ENCODE measurements at places on chromosomes 3 and 15.

DNA sequence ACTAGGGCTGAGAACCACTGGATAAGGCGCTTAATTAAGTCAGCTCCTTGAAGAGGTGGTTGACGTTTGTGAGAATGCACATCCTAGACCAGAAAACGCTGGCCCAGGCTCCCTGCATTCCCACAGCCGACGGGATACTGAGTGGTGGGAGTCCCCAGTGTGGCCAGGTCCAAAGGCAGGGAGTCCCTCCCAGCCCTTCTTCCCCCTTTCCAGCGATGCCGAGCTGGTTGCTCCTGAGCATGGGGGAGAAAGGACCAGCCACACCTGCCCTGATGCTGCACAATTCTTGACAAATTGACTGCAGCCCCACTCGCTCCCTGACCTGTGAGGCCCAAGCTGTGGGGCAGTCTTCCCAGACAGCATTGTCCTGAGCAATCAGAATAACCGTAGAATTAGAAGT, 79.5 kb upstream of the PXYLP1 start:
- DNase-seq: no peak

DNA sequence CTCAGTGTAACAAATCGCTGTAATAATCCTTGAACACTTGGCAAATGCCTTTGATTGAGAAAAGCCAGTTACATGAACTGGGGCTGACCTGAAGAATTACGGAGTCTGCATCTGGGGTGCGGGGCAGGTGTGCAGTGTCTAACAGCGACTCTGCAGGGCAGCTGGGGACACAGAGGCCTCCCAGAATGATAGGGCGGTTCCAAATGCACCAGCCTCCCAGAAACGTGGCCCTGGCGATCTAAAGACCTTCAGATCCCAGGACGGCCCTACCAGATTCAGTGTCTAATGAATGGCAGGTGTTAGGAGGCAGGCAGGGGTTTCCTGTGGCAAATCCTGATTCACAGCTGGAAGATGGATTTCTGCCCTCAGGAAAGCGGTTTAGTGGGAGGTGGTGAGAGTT, 100.5 kb upstream of the RGMA start:
- DNase-seq: no peak

GRCh38 chr15:52715411-52715810, 36.2 kb upstream of the ATOSA start:
- no peak for DNase-seq

DNA sequence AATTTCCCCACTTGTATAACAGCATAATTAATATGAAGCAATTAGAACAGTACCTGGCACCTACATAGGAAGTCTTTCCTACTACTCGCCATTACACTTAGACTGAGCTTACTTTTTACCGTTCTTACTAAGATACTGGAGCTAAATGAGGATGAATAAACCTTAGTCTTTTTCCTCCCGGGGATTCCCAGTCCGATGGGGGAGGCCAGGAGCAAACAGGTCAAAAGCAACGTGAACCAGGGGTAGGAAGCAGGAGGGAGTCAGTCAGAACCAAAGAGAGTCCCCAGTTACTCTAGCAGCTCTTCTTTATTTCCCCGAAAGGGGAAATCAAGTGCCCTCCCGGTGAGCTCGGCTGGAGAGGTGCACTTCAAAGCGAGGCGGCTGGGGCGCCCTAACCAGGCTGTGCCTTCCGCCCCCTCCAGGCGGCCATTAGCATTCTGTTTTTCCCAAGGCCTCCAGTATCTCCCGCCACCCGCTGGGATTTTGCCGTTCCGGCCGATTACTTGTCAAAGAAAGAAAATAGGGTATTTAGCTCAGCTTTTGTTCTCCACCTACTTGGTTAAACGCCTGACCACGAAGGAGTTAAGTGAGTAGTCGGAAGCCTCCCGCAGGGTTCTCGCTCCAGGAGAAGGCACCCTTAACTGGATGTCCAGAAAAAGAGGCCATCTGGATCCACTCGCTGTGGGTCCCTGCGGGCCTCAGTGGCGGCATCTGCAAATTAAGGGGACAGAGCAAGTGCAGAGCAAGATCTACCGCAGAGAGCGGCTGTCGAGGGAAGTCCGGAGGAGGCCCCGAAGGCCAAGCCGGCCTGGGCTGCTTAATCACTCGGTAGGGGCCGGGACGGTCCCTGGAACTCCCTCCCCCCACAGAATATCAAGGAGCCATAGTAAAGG, 6.3 kb upstream of the EOMES start:
- no peak for DNase-seq

DNA sequence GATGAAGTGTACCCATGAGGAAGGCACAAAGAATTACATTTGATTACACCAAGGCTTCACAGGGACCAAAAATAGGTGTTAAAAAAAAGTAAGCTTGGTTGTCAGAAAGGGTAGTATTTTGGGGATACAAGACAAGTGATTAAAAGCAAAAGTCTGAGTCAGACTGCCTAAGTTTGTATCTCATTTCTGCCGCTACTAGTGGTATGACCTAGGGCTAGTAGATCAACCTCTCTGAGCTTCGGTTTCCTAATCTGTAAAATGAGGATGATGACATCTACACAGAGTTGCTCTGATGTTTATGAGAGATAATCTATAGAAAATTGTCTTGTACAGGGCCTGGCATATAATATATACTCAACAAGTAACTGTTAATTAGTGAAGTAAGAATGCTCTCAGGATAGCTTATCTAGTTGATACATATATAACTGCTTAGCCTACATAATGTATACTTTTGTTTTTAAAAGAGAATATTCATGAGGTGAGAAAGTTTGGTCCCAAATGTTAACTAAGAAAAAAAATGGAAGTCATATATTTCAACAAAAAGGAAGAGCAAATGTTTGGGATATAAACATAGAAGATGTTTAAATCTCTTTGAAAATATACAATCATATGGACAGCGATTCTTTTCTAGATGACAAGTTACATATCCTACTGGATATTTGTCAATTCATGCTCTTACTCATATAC, 163.0 kb upstream of the SLC2A2 start:
- DNase-seq: no peak

DNA sequence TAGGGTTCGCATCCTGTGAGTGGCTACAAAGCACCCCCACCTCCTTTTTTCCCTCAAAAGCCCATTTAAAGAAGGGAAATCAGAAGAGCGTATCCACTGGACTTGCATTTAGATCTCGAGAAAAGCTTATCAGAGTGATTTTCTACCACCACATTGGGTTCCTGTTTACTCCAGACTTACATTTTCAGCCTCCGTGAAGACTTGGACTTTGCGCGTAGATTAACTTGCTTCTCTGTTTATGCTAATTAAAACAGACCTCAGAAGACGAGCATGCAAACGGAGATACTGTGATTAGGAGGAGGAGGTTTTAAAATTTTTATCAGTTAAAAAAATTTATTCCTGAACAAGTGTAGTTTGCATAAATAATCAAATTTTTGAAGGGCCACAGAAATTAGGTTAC, 115.7 kb downstream of the AKAP13 start:
- DNase-seq: no peak

- no peak for DNase-seq
Measured at GRCh38 chr3:146504498-146505197, 35.3 kb upstream of the PLSCR2 start.

DNA sequence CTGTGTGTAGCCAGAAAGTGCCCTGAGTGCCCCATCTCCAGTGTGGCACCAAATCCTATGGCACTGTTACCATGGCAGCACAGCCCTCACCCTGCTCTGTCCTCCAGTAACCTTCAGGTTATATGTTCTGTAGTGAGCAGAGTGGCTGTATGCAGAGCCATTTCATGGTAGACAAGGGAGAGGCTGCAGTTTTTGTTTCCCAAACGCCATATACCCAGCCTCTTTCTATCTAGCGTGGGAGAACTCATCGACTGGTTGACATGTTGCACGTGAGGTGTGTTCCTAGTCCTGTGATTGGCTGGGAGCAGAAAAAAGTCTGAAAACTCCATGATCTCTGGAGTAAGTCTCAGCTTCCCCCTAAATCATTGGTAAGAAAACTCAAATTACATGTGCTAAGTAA, 2.0 kb downstream of the SIDT1 start:
- no peak for DNase-seq

- no peak for DNase-seq
Measured at GRCh38 chr15:56001471-56002078, 8.2 kb upstream of the NEDD4 start.

DNA sequence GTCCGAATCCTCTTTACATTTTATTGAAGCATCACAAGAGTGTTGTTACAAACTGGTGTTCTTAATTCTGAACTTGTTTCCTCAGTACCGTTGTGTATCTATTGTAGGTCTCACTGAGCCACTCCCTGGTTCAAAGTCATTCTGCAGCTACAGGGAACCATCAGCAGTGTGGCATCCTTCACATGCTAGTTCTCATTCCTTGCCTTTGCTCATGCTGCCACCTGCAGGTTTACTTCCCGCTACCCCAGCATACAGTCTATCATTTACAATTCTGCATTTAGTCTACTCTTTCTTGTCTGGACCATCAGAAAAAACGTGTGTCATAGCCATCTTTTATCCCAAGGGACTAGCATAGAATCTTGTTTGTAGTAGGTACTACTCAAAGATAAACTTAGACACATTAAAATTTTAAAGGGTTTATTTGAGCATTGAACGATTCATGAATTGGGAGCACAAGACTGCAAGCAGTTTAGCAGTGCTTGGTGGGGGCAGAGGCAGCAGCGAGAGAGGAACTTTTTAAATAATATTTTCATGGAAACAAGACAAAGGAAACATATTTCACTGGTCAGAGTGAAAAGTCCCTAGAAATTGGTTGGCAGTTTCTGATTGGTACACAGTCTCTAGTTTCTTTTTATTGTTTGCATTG, 402.1 kb downstream of the CADM2 start:
- DNase-seq: no peak

- no peak for DNase-seq
Measured at GRCh38 chr3:31724651-31725050, 191.9 kb downstream of the STT3B start.

DNA sequence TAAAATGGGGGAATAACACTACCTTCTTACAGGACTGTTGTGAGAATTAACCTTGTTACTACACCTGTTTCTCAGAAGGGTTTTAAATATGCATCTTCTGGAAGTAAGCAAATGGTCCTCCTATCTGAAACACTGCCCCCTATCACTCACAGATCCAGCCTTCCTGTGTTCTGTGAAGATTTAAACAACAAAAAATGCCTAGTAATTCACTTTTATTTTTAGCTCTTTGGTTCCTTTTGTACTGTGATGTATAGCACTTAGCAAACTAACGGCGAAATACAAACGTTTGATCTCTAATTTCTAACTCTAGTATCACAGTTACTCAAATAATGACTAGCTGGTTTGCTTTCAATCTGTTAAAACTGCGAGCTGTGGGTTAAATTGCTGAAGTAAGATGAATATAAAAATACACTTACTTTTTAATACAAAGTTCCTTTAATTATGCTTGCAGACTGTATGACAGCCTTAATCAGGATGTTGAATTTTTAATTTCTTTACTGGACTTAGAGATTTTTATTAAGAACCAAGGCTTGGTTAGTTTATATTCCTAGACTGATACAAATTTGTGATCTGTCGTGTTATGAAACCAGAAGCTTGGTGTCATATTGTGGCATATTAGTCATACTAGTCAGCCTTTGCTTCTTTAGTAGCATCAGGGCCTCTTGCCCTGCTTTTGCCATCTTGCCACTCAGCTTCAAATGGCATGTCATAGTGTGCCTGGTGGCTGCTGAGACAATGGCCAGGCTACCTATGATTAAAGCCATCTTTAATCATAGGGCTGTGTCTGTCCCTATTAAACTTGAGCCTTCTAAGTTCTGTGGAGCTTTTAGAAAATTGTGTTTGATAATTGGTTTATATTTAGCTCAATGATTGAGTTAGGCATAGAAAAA, 9.2 kb downstream of the EIF3J start:
- DNase-seq: no peak

DNA sequence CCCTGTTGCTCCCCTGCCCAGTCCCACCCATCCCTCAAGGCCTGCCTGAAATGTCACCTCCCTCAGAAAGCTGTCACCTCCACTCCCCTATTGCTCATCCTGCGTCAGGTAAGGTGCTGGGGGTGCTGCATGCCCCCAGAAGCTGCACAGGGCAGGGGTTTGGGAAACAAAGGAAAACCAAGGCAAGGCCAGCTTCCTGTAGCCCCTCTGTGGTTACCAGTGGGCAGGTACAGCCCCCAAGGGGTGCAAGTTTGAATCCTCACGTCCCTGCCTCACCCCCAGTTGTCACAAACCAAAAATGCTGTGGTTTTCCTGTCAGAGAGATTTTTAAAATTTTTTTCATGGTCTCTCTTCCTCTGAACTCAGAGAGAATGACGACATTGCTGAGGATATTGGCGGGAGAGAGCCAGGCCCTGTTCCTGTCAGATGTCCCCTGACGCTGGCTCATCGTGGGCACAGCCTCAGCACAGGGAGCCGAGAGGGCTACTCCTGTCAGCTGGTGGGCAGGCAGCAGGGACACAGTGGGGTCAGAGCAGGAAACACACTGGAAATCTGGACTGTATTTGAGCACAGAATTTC, 27.0 kb downstream of the PSTPIP1 start:
- DNase-seq: no peak

DNA sequence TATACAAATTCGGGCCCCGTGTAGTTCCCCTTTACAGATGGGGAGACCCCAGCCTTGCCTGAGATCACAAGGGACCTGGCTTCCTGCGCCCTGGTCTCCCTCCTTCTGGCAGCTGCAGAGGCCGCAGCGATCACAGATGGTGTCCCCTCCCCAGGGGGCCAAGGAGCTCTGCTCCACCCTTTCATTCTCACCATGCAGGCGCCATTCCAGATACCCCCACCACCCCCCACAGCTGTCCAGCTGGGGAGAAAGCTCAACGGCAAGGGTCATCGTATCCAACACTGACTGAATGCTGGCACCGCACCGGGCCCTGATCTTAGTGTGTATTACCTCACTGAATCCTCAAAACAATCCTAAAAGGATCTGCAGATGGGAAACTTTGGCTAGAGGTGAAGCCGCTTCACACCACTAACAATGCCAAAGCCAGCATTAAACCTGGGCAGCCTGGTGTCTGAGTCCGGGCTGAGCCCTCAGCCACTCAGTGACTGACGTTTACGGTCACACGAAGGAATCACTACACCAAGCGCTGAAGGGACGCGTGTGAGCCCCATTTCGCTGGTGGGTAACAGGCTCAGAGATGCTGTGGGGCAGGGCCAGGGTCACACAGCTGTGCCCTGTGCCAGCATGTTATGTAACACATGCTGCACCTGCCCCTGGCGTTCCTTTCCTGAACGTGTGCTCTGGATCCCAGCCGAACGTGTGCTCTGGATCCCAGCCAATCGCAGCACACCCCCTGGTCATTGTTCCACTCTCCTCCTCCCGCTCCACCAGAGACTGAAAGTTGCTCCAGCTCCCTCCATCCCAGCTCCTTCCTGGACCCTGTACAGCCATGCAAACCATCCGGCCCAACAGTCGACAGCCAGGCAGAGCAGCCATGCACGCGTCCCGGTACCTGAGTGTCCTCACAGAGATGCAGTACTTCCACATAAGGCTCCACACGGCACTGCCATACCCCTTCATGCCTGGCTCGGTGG, 51.8 kb downstream of the IQSEC1 start:
- DNase-seq: no peak

DNA sequence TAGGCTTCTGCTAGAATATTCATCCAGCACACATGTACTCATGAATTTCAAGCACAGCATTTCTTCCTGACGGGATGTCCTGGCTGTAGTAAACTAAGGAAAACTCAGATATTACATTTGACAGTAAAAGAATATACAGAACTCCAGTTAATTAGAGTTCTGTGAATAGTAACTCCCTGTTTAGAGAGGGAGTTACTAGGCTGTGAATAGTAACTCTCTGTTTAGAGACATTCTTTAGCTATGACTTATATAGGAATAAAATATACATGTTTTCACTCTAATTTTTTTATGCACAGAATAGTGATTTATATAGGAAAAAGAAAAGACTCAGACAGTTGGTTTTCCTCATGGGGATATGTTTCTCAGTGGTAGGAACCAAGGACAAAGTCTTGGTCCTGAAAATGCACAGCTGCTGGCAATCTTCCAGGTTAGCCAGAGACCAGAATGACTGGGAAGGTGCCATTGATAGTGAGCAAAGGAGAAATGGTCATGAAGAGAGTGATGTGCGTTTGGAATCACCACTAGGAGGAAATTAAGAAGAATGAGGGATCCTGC, 480.7 kb upstream of the THBS1 start:
- DNase-seq: no peak
